ENCODE measurements at places on chromosomes 7 and 10.

- no peak for DNase-seq
Observed at GRCh38 chr7:137081321-137082093, 213.1 kb downstream of the CHRM2 start.

- no peak for DNase-seq
Observed at GRCh38 chr7:50281680-50282445, 22.7 kb upstream of the IKZF1 start.

DNA sequence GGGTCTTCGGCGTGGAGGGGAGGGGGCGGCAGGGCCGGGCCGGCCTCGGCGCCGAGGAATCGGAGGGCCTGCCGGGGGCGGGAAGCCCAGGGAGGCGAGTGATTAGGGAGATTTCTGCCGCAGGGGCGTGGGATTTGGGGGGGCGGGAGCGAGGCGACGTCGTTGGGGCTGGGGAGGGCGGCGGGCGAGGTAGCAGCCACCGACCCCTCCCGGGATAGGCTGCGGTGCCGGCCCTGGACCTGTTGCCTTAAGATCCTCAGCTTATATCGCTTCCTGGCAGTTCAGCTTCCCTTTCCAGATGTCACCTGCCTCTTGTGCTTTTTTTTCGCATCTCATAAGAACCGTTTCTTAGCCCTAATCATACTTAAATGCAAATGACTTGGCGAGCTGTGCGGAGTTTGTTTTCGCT, 655 bp downstream of the LMTK2 start:
- no peak for DNase-seq

DNA sequence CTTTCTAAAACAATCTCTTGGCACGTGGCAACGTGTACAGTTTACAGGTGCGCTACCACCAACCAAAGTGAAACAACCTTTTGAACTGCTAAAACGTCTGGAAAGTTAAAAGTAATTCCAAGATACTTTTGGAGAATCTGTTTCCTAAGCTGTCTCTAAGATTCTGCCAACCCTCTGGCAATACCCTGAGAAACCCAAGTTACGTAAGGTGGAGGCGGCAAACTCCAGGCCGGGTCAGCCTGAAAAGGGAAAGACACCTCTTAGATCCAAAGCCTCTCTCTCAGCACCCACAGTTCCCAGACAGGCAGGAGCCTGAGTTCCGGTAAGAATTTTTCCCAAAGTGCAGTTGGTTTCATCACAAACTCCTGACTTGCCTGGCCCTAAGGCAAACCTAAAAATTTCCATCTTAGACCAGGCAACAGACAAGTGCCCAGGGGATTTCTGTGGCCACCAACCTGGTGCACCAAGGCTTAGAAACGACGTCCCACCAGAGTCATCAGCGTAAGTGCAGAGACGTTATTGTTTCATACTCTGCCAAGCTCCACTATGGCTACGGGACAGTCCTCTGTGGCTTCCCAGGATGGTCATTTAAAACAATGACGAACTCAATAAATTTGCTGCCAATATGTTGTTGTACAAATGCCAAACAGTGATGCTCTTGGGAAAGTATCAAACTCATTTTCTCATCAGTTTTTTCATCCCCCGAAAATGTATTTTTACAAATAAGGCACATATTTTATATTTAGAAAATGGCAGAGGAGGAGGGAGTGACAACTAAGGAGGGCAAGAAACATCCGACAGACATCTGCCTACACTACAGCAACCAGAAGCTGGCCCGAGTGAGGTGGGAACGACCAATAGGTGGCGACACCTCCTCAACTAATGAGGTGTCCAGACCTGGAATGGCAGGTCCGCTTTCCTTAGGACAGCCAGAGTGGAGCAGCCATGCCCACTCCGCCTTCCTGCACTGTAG, 205.8 kb upstream of the FRMD4A start:
- DNase-seq = no peak

GRCh38 chr7:150641854-150642253, 9.7 kb upstream of the GIMAP6 start:
- no peak for DNase-seq

DNA sequence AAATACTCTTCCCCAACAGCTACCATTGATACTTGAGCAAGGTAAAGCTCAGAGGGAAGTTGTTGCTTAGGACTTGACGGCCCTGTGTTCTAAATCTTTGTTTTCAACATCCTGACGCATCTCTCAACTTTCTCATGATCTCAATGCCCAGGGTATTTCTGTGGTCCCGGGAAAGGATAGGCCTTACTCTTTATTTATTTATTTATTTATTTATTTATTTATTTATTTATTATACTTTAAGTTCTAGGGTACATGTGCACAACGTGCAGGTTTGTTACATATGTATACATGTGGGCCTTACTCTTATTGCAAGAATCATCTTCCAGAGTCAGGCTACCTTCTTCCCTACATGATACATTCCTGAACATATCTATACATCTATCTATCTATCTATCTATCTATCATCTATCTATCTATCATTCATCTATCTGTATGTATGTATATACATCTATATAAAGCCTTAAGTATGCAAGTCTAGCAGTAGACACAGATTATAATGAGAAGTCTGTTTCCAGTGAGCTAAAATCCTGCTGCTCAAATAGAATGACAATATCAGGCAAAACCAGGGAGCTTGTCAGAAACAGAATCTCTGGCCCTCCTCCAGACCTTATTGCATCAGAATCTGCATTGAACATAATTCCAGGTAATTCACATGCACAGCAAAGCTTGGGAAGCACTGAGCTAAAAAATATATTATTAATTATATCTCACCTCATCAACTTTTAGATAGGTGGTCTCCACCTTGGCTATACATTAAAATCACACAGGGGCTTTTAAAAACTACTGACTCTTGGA, 12.2 kb upstream of the CPA5 start:
- no peak for DNase-seq

DNA sequence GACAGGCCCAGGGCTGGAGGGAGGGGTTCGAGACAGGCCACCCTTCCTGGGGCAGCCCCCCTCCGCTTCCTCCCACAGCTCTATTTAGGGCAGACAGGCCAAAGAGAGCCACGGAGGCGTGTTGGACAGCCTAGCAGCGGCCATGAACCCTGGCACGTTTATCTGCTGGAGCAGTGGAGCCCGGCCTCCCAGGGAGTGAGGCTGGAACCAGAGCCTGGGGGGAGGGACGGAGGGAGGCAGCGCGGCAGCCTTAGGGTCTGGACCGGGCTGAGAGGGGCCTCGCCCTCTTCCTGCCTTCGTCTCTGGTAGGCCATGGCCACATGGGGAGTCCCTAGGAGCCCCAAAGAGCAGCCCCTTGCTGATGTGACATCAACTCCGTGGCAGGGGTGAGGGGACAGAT, 17.1 kb downstream of the UNCX start:
- no peak for DNase-seq

GRCh38 chr10:59618666-59619065, 91.0 kb downstream of the SLC16A9 start:
- DNase-seq = no peak
